Endothelial cell (in vitro differentiated cells): ENCODE measurements at places on chromosomes 5 and 9.

GRCh38 chr9:2620919-2621721 lies 467 bp upstream of the VLDLR start:
- H3K27ac ChIP-seq, result no peak overlapping the region
- DNase-seq, result peak; percentile 75
- peaks cover 4% of the 10 kb centered on the region for H3K36me3 ChIP-seq
- peaks cover 12% of the 10 kb centered on the region for H3K4me1 ChIP-seq

DNA sequence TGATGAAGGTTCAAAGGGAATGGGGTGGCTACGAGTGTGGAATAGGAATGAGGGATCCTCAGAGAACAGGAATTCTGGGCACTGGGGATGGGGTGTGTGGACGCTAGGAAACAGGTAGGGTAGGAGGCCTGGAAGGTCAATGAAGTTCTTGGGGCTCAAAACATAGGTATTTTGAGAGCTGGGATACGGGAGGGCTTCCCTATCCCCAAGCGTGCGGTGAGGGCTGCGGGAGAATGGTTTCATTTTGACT lies 718 bp downstream of the QSOX2 start:
- peak overlapping the region; percentile 93 for H3K4me3 ChIP-seq
- no peak for DNase-seq
- peaks cover 22% of the 10 kb centered on the region for H3K4me1 ChIP-seq
- H3K36me3 ChIP-seq, result no peaks in the 10 kb centered on the region

GRCh38 chr5:107322936-107323335 lies 347.8 kb downstream of the EFNA5 start:
- no peak for DNase-seq
- H3K36me3 ChIP-seq, result no peaks in the 10 kb centered on the region
- H3K4me1 ChIP-seq, result peaks cover 23% of the 10 kb centered on the region
- peak overlapping the region; percentile 65 for H3K27ac ChIP-seq
- no peak overlapping the region for H3K4me3 ChIP-seq
- peaks cover 2% of the 10 kb centered on the region for H3K27me3 ChIP-seq

GRCh38 chr5:150138551-150139265 lies 16.9 kb downstream of the PDGFRB start:
- peaks cover 81% of the 10 kb centered on the region for H3K4me1 ChIP-seq
- H3K4me3 ChIP-seq, result no peak overlapping the region
- H3K27ac ChIP-seq, result peak overlapping the region; percentile 54
- DNase-seq, result peak; percentile 67
- H3K36me3 ChIP-seq, result peaks cover 16% of the 10 kb centered on the region
- H3K27me3 ChIP-seq, result peaks cover 21% of the 10 kb centered on the region

- H3K36me3 ChIP-seq, result no peaks in the 10 kb centered on the region
- H3K27me3 ChIP-seq, result peaks cover 7% of the 10 kb centered on the region
- H3K27ac ChIP-seq, result peak within 1 kb of the TSS; percentile 5
- H3K4me3 ChIP-seq, result no peak within 1 kb of the TSS
- DNase-seq, result peak; percentile 52
- peaks cover 11% of the 10 kb centered on the region for H3K4me1 ChIP-seq
Measured at GRCh38 chr9:133534346-133535291, at the start of gene ADAMTSL2. Gene ADAMTSL2 (plus strand): TSS chr9:133534704. CDS start chr9:133536713, 2,009 bp downstream.

DNA sequence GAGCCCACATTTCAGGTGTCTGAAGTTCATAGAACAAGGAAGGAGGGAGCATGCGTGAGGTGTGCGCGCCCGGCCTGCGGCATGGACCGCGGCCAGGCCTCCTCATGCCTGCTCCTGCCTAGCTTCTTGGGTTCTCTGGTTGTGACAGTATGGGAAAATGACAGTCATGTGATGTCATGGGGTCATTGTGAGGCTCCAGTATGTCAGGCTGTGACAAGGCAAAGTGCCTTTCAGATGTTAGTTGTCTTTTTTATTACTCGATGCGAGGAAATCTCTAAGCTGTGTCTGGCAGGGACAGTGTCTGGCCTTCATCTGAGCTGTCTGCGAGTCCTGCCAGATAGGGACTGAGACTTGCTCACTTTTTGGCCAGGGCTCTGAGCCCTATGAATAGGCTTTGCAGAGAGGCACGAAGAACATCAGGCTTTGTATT lies 13.3 kb downstream of the UCK1 start:
- DNase-seq, result no peak
- H3K27me3 ChIP-seq, result peaks cover 13% of the 10 kb centered on the region
- H3K36me3 ChIP-seq, result peaks cover 54% of the 10 kb centered on the region
- H3K4me3 ChIP-seq, result no peak overlapping the region
- no peaks in the 10 kb centered on the region for H3K4me1 ChIP-seq
- H3K27ac ChIP-seq, result no peak overlapping the region

- no peak overlapping the region for H3K27ac ChIP-seq
- no peak for DNase-seq
- H3K4me1 ChIP-seq, result no peaks in the 10 kb centered on the region
- no peak overlapping the region for H3K4me3 ChIP-seq
- H3K36me3 ChIP-seq, result peaks cover 3% of the 10 kb centered on the region
- H3K27me3 ChIP-seq, result peaks cover 20% of the 10 kb centered on the region
Measured at GRCh38 chr5:569358-569867, 42.7 kb upstream of the CEP72 start.

GRCh38 chr5:76818844-76819831 lies at the start of gene F2RL1:
Gene F2RL1 (plus strand): TSS chr5:76819030. CDS start chr5:76819183, 153 bp downstream.
- peak within 1 kb of the TSS; percentile 98 for H3K4me3 ChIP-seq
- peak; percentile 77 for DNase-seq
- H3K27ac ChIP-seq, result peak within 1 kb of the TSS; percentile 90

DNA sequence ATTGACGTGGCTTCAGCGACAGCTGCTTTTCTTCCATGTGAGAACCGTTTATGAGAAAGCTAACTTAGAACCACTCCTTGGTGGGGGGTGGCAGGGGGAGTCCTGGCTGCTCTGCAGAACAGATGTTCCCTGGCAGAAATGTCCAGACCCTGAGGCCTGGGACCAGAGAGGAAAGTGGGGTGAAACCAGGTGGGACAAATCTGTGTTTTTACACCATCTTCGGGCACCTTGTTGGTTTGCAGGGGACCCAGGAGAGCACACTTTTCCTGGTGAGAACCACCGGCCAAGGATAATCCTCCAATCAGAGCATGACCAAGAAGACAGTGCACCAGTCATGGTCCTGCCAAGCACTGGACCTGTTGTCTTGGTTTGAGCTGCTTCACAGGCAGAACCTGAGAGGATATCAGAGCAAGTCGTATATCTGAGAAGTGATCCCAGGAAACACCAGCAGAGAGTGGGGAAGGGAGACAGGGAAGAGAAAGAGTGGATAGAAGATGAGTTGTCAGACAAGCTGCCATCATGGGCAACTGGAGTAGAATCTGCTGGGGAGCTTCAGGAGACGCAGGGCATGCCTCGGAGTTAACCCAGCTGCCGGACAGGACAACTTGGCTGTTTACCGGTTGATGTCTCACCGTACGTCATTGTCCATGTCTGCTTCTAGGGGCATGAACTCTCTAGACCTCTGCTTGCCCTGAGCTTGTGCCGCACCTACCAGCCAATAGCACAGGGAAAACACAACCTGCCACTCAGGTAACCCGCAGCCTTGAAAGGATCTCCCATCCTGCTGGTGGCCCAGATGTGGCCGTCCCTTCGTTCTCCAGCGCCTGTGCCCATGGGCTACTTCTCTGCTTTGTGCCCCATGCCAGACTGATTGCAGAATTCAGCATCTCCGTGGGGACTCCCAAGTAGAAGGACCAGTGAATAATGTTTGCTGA lies 178.4 kb upstream of the MVB12B start:
- no peaks in the 10 kb centered on the region for H3K4me1 ChIP-seq
- peak; percentile 0 for DNase-seq
- no peak overlapping the region for H3K4me3 ChIP-seq
- H3K36me3 ChIP-seq, result peaks cover 4% of the 10 kb centered on the region
- H3K27me3 ChIP-seq, result peaks cover 4% of the 10 kb centered on the region

DNA sequence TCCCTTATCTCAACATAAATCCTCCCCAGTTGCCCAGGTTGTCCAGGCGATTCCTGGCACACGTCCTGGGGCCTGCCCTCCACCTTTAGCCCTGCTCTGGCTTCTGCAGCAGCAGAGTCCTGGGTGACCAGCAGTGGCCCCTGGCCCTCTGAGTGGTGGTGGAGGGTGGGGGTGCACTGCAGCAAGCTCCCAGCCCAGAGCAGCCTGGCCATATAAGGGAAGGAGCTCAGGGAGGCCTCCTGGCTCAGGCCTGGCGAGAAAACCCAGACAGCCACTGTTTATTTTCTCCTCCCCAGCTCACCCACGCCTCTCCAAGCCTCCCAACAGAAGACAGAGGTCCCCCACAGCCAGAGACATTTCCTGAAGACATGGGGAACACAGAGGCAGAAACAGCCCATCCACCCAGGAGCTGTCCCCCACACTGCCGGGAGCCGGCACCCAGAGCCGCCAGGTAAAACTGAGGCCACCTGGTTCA lies 44.7 kb upstream of the IL17B start:
- peaks cover 3% of the 10 kb centered on the region for H3K27me3 ChIP-seq
- peaks cover 31% of the 10 kb centered on the region for H3K4me1 ChIP-seq
- no peak for DNase-seq

GRCh38 chr5:172707285-172708182 lies 63.5 kb downstream of the DUSP1 start:
- H3K27me3 ChIP-seq, result no peaks in the 10 kb centered on the region
- peaks cover 19% of the 10 kb centered on the region for H3K4me1 ChIP-seq
- H3K36me3 ChIP-seq, result no peaks in the 10 kb centered on the region
- no peak overlapping the region for H3K4me3 ChIP-seq

- no peaks in the 10 kb centered on the region for H3K27me3 ChIP-seq
- H3K27ac ChIP-seq, result no peak overlapping the region
Measured at GRCh38 chr9:684941-685340, 156.6 kb upstream of the DMRT1 start.

GRCh38 chr5:27619982-27620381 lies 581.6 kb upstream of the CDH9 start:
- H3K27me3 ChIP-seq, result peaks cover 4% of the 10 kb centered on the region
- no peak overlapping the region for H3K4me3 ChIP-seq
- H3K27ac ChIP-seq, result no peak overlapping the region
- DNase-seq, result no peak
- no peaks in the 10 kb centered on the region for H3K4me1 ChIP-seq
- H3K36me3 ChIP-seq, result no peaks in the 10 kb centered on the region

- H3K27me3 ChIP-seq, result no peaks in the 10 kb centered on the region
- H3K36me3 ChIP-seq, result no peaks in the 10 kb centered on the region
- DNase-seq, result no peak
- no peak overlapping the region for H3K4me3 ChIP-seq
Measured at GRCh38 chr9:73640971-73641370, 489.3 kb downstream of the ANXA1 start.

DNA sequence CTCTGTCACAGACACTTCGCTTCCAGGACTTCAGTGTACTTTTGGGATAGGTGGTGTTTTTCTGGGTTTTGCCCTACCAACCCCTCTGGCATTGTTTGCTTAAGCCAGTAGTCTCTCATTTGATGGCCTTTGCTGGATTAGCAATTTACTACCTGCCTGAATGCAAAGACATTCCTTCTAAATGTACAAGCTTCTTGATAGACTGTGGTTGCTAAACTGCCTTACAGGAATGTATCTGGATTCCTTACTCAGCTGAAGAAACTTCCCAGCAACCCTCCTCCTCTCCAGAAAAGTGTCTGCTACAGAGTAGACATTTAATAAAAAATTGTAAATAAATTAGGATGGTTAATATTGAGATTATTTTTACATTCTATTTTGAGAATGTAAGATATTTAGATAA lies 1916.7 kb downstream of the EFNA5 start:
- peaks cover 2% of the 10 kb centered on the region for H3K27me3 ChIP-seq
- no peak overlapping the region for H3K4me3 ChIP-seq
- H3K36me3 ChIP-seq, result no peaks in the 10 kb centered on the region
- H3K4me1 ChIP-seq, result no peaks in the 10 kb centered on the region
- H3K27ac ChIP-seq, result no peak overlapping the region
- DNase-seq, result no peak

GRCh38 chr9:26142201-26142600 lies 464.0 kb upstream of the TUSC1 start:
- no peak overlapping the region for H3K4me3 ChIP-seq
- DNase-seq, result no peak
- H3K27me3 ChIP-seq, result no peaks in the 10 kb centered on the region
- H3K27ac ChIP-seq, result no peak overlapping the region
- no peaks in the 10 kb centered on the region for H3K36me3 ChIP-seq
- H3K4me1 ChIP-seq, result no peaks in the 10 kb centered on the region

DNA sequence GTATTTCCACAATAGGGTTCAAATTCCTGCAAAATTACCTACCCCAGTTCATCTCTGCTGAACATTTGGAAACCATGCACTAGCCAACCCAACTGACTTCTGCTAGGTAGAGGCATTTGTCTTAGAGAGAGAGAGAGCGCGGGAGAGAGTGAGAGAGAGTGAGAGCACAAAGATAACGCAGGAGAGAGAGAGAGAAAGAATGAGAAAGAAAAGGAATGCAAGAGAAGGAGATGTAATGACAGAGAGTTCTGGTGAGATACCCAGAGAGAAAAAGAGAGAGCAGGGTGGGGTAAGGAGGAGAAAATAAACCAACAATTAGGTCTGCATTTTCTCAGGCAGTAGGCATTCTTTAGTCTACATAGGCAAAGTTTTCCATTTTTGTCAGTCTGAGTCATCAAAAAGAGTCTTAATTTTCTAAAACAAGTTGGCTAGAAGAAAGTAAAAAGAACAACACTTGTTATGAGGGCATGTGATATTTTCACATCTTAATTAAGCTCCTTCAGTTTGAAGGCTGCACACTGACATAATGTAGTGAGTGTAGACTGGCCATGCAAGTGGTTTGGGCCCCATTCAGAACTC lies 98.2 kb downstream of the MAP1B start:
- peaks cover 6% of the 10 kb centered on the region for H3K4me1 ChIP-seq
- peaks cover 3% of the 10 kb centered on the region for H3K27me3 ChIP-seq
- no peak overlapping the region for H3K27ac ChIP-seq
- DNase-seq, result no peak
- H3K36me3 ChIP-seq, result peaks cover 44% of the 10 kb centered on the region

DNA sequence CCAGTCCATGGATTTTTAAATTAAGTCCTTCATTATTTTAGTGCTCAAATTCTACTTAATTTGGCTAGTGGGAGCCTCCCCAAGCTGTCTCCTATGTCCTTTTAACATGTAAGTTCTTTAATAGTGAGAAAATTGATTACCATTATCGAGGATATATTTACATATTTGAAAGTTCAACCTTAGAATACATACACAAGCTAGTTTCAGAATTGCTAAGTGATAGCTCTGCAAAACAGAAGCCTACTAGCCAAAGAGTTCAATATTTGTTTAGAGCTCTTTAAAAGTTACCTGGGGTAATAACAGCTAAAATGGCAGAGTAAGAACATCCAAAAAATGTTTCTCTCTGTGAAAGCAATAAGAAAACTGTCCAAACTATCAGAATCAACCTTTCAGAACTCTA lies 48.2 kb downstream of the LOX start:
- H3K4me3 ChIP-seq, result no peak overlapping the region
- no peaks in the 10 kb centered on the region for H3K36me3 ChIP-seq
- H3K4me1 ChIP-seq, result no peaks in the 10 kb centered on the region

DNA sequence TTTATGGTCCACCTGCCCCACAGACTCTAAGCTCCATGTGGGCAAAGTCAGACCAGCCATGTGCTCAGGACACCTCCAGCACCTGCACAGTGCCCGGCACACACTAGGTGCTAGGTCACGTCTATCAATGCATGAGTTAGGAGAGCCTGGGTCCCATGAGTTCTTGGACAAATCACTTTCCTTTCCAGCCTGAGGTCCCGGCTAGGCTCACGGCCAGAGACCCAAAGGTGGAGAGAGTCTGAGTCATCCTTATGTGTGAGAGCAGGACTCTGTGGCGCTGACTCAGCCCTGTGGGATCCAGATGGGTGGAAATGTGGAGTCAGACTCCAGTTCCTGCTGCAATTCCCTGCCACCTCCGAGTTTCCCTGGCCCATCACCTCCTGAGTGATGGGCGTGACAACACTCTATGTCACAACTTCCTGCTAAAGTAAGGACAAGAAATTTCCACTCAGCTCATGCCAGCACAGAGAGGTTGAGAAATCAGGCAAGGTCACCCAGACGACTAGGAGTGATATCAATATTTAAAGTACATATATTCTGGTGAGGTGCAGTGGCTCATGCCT lies 2.5 kb upstream of the ST6GALNAC4 start:
- H3K4me3 ChIP-seq, result peak overlapping the region; percentile 38
- peaks cover 22% of the 10 kb centered on the region for H3K4me1 ChIP-seq
- H3K36me3 ChIP-seq, result no peaks in the 10 kb centered on the region
- DNase-seq, result no peak
